GM12878 (cell line): ENCODE measurements at places on chromosomes 4 and X.

DNA sequence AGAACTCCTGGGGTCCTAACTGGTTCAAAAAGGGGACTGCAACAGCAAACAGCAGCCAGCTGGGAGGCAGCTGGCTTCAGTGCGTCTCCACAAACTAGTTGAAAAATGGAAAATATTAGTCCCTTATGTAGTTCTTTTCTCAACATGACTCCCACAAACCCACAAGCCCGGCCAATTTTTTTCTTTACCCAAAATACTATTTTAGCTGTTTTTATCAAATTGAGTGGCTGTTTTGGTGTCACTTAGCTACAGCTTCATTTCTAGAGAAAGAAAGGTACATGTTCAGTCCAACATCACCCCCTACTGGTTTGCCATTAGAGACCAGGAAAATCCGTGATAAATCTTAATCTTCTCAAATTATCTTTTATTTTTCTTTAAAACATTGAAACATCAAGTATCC lies 97.2 kb downstream of the GUCY2F start:
- no peak for DNase-seq

DNA sequence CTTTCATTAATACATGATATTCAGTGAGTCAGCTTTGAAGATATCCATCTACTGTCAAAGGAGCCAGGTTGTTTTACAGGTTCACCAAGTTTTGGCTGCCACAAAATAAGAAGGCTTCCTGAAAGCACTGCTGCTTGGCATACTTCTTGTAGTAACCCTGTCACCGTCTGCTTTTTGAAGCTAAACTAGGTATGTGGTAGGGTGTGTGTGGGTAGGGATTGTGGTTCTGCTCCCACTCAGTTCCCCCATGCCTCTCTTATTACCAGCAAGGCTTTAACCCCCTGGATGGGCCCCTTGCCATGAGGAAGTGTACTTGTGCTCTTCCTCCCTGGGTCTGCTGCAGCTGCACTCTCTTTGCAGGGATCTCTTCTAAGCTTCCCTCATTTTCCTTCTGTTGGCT lies 191.2 kb downstream of the BANK1 start:
- DNase-seq: no peak

DNA sequence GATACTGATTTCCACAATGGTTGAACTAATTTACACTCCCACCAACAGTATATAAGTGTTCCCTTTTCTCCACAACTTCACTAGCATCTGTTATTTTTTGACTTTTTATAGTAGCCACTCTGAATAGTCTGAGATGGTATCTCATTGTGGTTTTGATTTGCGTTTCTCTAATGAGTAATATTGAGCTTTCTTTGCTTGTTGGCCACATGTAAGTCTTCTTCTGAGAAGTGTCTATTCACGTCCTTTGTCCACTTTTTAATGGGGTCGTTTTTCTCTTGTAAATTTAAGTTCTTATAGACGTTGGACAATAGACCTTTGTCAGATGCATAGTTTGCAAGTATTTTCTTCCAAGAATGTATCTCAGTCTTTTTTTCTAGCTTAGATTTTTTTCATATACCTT lies 10.0 kb downstream of the FBXW7 start:
- no peak for DNase-seq

GRCh38 chr4:83125738-83126141 lies 11.2 kb upstream of the PLAC8 start:
- no peak for DNase-seq

GRCh38 chrX:118360429-118361125 lies 14.7 kb downstream of the WDR44 start:
- DNase-seq: no peak

GRCh38 chrX:133985164-133985966 lies at the start of gene GPC3:
GPC3 (minus strand) TSS chrX:133985594.
- no peak for DNase-seq

DNA sequence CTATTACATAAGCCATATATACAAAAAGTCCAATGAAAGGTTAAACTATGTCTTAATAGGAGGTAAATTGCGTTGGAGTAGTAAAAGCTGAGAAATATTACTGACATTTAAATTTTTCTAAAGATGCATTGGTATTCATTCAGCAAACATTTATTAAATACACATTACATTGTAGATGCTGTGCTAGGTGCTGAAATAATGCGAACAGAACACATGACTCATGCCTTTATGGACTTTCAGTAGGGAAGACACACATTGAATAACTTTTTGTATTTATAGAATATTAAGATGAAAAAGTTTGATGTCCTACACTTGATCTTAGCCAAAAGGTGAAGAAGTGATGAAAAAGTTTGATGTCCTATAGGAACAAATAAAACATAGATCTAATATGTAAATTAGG lies 871.1 kb upstream of the SLIT2 start:
- no peak for DNase-seq

GRCh38 chrX:1500701-1501624 lies 36.0 kb downstream of the P2RY8 start:
- peak; percentile 90 for DNase-seq
